Ureter (tissue), 1 donor: ENCODE measurements at places on chromosomes 5 and 9.

DNA sequence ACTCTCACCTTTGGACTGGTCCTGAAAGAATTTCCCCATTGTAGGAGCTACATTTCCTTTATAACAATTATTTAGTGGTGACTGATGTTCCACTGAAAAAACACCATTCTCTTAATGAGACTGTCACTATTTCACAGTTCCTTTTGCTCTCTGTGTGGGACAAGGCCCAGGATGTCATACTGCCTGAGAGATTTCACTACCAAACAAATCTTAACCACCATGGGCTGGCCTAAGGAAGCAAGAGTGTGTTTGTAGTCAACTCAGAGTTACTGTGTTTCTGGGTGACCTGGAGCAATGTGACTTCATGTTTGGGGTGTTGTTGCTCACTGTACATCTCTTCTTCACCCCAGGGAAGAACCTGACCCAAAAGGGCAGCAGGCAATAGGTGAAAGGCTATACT is 50.1 kb upstream of the ZNF608 start:
- DNase-seq: no peak

- no peak for DNase-seq
Measured at GRCh38 chr9:16206518-16206917, 653.7 kb downstream of the CCDC171 start.

- DNase-seq: no peak
Measured at GRCh38 chr5:114153392-114153791, 208.5 kb upstream of the KCNN2 start.

GRCh38 chr9:87898151-87898550 is 15.5 kb downstream of the SPATA31E1 start:
- no peak for DNase-seq

GRCh38 chr5:103367702-103368101 is 109.1 kb downstream of the MACIR start:
- no peak for DNase-seq

DNA sequence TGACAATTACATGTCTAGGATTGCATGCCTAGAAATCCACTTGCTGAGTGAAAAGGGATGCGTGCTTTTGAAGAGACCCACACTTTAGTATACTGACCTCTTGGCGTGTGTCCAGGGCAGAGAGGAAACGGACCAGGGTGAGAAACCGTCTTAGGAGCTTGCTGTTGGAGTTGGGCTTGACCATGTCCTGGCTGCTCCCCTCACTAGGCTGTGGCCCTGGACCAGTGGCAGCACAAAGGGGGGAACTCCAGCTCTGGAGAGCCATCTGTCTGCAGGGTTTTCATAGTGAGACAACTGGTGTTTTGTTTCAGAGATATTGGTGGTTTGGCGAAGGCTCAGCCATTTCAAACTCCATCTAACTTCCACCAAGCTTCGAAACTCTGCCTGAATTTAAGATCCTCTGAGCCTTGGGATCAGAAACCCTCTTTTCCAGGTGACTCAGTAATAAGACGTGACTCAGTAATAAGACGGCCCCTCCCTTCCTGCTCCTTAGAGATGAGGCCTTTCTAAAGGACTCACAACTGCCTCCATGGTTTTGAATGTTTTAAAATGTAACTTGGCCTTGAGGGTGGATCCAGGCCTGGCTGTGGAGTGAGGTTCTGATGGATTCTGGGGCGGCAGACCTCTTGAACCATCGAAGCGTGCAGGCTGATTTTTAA is 165.8 kb downstream of the MELK start:
- no peak for DNase-seq

- no peak for DNase-seq
Measured at GRCh38 chr5:95876782-95877181, 54.3 kb upstream of the GLRX start.

DNA sequence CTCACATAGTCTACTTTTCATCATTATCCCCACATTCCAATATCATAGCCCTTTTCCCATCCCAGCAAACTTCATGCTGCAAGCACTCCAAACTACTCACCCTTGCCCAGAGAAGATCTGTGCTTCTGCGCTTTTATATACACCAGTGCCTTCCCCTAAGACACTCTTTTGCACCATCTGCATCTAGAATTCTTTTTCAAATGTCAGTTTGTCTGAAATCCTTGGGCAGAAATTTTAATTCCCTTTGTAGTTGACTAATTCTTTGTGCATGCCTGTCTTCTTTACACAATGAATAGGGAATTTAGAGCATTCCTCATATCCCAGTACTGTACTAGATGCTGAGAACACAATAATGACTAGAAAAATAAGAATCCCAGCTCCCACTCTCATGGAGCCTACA is 298.9 kb downstream of the KCNN2 start:
- DNase-seq: no peak
